ENCODE measurements at places on chromosomes 5 and 9.

- no peak for DNase-seq
These were observed 1493.2 kb downstream of the MAT2B start for GRCh38 chr5:164998590-164998989.

DNA sequence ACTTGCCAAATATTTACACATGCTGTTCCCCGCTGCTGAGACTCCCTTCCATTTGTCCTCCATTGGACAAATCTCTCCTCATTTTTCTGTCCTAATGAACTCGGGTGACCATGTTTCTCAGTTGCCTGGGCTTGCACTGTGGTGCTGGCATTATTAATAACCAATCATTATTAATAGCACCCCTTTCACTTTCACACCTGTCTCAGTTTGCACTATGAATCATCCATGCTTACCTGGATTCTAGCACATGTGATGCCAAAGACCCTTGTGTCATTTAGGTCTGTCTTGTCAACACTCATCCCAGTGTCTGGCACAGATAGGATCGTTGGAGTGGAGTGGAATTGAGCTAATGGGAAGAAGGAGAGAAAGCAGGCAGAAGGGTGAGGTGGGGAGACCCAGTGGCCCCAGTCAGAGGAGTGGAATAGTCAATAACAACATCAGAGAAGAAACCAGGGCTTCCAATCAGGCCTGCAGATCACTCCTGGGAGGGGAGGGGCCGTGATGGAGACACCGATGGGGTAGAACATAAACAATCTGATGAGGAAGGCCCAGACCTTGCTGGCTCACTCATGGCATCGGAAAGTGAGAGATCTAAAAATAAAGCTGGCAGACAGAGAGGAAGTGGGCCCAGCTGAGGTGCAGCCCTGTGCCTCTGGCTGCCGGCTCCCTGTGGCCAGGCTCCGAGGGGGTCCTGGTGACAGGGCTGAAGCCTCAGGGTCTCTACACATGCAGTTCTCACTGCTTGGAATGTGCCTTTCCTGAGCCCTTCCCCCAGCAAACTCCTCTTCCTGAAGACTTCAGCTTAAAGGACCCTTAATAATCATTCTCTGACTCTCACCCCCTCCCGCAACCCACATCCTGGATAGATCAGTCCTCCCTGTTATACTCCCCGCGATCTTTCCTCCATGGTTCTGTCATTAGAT, 33.5 kb upstream of the CRB2 start:
- no peak for DNase-seq

- no peak for DNase-seq
These were observed 4.1 kb upstream of the ADRA1B start for GRCh38 chr5:159912033-159912800.

- DNase-seq: no peak
These were observed 356.1 kb downstream of the SPOCK1 start for GRCh38 chr5:137142764-137143605.

DNA sequence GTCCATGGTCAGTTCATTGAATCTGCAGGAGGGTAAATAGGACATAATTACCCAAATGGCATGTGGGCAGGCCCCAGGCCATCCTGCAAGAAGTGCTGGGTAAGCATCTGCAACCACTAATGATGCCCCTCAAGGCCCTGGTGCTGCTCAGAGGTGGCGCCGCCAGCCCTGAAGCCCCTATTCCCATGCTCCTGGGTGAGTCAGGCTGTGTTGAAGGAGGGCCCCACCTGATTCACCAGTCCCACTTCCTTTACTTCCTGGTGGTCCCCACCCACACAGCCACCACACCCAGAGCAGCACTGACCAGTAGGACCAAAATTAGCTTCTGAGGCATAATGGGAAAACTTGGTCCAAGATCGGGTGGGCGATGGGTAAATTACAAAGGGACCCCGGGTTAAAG, 120.4 kb upstream of the SPRY4 start:
- DNase-seq: no peak

DNA sequence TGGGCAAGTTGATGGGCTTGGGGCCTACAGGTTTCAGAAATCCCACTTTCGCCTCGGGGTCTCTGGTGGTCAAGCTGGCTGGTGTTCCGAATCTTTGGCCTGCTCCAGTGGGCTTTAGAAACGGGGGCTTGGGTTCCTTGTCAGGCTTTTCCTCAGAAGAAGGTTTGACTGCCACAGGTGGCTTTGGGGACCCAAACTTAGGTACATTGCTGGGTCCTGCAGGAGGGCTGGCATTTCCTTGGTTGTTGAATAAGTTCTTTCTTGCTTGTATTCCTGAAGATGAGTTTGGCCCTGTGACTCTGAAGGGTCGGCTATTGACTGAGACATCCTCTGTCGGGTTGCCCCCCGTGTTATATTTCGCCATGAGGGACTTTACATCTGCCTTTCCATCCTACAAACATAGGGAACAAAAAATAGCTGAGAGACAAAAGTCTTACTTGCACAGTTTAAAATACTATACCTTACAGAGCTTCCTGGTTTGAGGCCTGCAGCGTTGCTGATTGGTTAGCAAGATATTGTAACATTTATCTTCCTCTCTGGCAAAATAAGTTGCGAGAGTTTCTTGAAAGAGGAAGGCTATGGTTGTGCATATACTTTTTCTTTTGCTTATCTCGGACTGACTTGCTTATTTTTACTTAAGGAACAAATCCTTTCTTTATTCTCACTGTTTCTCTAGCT, 16.6 kb downstream of the FYB1 start:
- no peak for DNase-seq

DNA sequence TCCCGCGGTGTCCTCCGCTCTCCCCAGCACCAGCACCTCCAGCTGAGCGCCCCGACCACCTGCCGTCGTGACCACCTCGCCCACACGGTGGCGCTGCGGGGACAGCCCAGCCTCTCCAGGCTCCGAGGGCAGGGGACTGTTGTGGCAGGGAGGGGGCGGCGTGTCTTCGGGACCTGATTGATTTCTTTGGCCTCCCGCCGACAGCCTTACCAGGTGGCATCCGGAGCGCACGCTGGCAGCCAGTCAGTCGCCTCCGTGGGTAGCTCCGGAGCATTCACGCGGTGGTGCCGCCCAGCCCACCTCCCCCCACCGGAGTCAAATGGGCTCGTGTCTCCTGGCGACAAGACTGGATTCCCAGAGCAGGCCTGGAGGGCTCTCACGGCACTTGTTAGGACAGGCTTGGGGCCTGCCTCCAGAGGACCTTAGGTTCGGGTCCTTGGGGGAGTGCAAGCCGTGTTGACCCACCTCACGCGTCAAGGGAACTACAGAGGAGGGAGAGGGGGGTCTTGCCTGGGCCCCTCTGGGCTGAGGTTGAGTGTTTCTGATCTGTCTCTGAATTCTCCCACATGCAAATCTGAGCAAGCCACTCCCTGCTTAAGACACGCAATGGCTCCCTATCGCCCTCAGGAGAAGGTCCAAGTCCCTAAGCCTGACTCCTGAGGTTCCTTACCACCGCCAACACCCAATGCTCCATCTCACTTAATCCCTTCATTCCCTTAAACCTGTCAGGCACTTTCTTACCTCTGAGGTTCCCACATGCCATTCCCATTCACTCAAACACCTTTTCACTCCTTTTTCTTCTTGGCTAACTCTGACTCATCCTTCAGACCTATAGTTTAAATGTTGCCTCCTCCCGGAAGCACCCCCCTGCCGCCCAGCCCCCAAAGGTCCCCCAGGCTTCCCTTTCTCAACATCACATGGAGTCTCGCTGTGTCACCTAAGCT, 51.2 kb upstream of the GGTA1 start:
- peak; percentile 42 for DNase-seq

DNA sequence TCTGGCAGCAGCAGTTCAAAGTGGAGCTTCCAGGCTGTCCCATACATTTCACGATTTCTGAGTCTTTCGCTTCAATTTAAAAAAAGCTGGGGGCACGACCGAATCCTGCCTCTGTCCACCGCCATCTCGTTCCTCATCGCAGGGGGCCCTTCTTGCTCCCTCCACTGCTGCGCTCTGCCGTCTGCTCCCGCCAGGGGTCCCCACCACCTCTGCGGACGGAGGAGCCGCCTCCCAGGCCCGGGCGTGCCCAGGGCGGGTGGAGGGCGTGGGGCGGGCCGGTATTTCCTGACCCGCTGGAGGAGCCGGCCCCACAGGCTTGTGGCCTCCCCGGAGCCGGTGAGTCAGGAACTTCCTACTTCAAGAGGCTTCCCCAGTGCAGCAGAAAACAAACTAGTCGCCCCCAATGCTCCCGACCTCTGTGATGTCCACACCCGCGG, 50.4 kb downstream of the USP20 start:
- DNase-seq: peak; percentile 47

DNA sequence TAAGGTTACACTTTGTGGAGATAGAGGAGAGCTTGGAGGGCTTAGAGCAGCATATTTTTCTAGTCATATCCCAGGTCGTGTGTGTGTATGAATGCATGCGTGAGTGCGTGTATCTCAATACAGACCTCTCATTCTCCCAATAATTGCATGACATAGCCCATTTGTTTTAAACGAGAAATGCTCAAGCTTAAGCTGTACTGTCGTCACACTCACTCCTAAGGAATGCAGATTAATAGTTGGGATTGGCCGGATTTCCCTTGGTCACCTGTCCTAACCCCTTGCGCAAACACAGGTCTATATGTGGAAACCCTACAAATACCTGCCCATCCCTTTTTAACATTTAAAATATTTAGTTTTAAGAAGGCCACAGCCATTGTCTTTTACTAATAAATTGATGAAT, 165.8 kb downstream of the SEMA5A start:
- no peak for DNase-seq

DNA sequence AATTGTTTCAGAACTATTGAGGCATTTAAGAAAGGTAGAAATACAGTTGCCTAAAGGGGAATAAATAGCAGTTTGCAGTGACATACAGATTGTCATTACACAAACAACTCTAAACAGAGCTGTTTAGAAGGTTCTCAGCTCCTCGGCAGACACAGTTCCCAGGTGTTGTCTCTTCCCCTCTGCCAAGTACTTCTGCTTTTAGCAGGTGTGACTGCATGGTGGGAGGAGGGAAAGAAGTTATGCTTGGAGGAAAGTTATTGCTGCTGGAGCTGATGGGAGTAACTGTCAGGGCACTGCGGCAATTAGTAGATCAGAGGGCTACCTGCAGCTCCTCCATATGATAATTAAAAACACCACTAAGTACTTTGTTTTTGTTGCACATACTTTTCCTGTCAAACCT, 14.5 kb downstream of the EDIL3 start:
- no peak for DNase-seq

DNA sequence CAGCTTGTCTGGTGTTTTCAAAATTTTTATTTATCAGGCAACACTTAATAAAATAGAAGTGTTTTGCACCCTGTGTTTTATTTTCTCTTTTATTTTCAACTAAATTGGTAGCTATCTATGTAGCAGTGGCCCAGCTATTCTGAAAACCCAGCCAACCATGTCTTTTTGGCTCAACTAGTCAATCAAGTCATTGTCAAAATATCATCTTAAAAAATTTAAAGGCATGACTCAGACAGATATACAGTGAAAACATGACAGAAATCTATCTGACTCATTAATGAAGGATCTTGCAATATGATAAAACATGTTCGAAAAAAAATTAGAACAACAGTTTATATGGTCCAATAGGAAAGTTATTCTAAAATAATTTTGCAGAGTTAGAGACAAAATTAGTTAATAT, 75.1 kb downstream of the HSD17B4 start:
- no peak for DNase-seq

GRCh38 chr5:132022737-132023136, 11.3 kb upstream of the ACSL6 start:
- no peak for DNase-seq

- DNase-seq: no peak
These were observed 52.5 kb downstream of the ZFAND5 start for GRCh38 chr9:72312386-72312987.

- DNase-seq: no peak
These were observed 1452.2 kb upstream of the ACO1 start for GRCh38 chr9:30932226-30932625.

- DNase-seq: no peak
These were observed 374.7 kb upstream of the WWC1 start for GRCh38 chr5:167916706-167917105.

- no peak for DNase-seq
These were observed 85.4 kb upstream of the PRRC1 start for GRCh38 chr5:127431977-127432585.

DNA sequence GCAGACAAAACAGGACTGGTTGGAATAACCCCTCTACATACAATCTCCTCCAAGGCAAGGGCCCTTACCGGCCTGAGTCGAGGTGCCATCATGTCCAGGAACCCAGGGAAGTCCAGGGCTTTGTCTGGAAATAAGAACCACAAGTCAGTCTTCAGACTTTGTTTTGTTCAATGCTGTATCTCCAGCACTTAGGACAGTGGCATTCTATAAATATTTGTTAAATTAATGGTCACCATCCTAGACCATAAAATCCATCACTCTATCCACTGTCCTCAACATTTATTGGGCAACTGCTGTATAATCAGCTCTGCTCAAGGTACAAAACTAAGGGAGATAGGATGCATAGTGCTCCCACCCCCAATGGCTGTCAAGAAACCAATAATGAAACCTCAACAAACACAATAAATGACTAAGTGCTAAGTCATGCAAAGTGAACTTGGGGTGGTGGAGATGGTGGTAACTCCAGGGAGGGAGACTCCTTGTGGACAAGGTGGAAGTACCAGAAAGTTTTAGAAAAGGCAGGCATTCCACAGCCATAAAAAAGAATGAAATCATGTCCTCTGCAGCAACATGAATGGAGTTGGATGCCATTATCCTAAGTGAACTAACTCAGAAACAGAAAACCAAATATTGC, 5.0 kb downstream of the RELL2 start:
- DNase-seq: no peak

DNA sequence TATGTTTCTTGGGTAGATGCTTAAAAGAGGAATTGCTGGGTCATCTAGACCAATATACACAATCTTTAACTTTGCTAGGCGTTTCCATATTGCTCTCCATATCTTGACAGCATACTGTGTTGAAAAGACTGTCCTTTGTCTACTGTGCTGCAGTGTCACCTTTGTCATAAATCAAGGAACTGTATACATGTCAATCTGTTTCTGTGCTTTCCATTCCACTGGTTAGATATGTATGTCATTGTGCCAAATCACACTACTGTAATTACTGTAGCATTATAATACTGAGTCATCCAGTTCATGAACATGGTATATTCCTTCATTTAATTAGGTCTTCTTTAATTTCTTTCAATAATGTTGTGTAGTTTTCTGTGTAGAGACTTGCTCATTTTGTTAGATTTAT, 149.7 kb upstream of the RASGRF2 start:
- no peak for DNase-seq

DNA sequence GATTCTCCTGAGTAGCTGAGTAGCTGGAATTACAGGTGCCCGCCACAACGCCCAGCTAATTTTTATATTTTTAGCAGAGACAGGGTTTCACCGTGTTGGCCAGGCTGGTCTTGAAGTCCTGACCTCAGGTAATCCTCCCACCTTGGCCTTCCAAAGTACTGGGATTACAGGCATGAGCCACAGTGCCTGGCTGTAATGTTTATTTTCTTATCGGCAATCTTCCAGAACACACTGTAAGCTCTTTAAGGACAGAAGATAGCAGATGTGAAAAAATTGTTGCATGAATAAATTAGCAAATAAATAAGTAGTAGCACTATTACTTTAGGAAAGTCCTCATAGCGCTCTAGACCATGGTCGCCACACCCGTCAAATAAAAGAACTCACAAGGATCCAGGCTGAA, 100.5 kb downstream of the ENC1 start:
- no peak for DNase-seq

Measured in NCI-H748 treated with DMSO at 0.1 percent for 48 hours (cell line).